ENCODE measurements at places on chromosomes 2 and 18.

DNA sequence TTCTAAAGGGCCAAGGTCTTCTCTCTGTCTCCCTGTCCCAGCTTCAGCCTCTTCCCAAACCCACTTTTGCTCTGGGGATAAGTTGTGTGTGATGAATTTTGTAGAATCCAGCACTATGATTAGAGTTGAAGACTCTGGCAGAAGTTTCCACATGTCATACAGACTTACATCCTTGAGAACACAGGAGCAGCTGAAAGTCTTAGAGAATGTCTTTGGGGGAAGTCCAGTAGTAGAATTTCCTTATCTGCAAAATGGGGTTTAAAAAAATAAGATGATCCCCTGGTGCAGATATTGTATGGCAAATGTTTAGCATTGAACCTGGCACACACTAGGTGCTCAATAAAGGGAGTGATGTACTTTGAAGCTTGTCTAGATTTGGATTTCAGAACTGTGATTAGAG lies 65.2 kb downstream of the TMEM247 start:
- DNase-seq, result no peak

DNA sequence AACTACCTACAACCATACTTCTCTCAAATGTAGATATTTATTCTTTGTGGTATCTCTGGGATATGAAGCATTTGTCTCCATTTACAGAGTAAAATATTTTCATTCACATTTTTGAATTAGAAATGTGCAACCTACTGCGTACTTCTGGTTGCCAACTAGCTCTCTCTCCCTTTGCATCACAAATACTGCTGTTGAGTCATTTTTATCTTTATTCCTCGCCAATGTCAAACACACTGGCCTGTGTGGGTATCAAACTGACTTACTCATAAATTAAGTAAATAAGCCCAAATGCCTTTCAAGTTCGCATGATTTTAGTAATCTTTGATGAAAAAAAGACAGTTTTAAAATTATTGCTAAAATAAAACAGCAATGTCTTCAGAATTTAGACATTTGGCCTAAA lies 67.3 kb downstream of the STAT4 start:
- no peak for DNase-seq

DNA sequence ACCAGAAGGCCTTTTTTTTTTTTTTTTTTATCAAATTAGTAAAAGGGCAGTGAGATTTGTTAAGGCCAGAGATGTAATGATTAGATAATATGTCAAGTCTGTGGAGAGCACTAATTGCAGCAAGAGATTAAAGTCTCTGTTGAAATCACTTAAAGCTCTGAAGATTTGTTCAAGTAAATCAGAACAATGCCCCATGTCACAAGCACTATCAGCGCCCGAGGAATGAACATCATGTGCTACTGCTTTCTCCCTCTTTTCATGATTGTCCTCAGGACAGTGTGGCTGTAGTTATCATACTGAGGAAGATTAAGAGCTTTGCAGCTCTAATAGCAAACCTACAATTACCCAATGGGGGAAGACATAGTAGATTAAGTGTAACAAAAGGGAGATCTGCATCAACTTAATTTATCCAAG lies 71.1 kb downstream of the TDRD15 start:
- DNase-seq, result no peak

DNA sequence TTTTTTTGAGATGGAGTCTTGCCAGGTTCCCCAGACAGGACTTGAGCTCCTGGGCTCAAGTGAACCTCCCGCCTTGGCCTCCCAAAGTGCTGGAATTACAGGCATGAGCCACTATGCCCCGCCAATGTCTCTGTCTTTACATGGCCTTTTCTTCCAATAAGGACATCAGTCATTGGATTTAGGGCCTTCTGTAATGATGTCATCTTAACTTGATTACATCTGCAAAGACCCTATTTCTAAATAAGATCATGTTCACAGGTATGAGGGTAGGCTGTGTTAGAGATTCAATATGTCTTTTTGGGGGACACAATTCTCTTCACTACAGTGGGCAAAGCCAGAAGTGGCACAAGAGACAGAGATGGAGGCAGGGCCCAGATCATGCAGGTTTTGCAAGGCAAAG lies 68.1 kb downstream of the PMAIP1 start:
- no peak for DNase-seq

DNA sequence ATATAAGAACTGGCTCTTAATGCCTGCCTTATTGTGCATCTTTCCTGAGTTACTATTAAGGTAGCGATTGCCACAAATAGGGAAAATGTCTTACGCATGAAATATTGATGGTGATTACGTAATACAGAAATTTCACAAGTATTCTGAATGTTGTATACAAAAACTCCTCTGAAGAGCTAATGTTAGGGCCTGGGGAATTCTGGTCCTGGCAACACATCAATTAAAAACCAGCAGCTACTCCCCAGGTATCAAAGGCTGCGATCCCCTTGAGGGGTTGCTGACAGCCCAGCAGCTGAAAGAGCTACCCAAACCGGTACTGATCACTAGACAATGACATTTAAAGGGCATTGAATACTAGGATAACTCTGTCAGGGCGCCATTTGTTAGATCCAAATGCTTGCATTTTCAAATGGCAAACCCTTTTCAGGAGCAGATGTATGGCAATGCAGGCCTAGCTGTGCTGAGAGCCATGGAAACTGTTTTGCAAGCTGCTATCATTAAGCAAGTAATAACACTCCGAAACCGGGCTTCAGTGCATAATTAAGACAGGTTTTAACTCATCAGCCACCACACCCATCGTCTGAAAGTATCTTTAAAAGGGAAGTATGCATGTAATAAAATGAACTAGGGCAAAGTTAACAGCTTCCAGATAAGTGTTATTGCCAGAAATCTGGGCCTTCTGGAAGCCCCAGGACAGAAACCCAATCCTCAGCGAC lies 78.4 kb downstream of the CLHC1 start:
- DNase-seq, result peak; percentile 21

DNA sequence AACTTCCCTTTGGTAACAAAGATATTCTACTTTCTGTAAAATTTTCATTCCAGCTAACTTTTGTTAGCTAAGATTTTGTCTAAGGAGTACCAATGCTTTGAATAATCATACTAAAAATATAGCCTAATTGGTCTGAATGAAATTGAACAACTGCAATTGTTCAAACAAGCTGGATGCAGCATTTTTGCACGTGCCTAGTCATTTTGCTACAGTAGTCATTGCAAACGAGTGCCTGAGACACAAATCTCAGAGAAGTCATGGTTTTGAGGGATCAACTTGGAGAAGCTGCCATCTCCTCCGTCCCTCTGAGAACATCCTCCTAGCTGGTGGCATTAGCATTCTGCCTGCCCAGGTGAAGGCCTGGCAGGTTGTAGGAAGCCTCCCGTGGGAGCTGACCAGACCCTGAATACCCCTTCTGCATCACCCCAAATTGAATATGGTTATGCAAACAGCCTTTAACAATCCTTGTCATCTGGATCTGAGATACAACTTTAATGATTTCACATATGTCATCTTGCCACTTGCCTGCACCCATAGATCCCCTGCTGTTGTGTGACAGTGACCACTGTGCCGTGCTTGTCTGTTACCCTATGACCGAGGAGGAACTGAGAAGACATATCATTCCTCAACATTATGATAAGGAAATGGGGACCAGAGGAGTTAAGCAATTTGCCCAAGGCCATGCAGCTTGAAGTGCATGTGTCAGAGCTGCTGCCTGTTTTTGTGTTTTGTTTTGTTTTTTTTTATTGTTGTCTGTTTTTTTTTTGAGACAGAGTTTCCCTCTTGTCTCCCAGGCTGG lies 29.1 kb upstream of the MGAT4A start:
- no peak for DNase-seq

DNA sequence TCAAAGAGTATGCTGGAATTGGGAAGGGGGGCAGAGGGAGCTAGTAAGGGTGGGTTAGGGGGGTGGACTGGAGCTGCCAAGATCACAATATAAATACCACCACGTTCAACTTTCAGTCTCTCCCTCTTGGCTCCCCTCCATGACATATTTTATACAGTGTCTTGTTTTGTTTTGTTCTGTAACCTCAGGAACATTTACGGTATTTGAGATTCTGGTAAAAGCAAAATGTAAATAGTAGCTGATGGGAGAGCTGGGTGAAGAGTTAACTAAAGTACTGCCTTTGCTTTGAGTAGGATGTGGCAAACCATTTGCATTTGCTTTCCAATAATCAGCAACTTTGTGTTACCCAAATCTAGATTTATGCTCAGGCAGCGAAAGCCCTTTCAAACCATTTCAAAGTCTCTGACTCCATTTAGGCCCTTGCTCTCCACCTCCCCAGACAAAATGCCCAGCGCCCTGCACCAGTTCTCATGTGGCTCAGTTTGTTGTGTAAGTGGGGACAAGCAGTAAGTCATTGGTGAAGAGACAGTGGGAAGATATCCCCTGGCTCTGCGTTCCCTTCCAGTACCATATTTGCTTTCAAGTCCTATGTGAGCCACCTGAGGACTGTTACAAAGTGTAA lies 17.4 kb downstream of the IRS1 start:
- DNase-seq, result no peak

DNA sequence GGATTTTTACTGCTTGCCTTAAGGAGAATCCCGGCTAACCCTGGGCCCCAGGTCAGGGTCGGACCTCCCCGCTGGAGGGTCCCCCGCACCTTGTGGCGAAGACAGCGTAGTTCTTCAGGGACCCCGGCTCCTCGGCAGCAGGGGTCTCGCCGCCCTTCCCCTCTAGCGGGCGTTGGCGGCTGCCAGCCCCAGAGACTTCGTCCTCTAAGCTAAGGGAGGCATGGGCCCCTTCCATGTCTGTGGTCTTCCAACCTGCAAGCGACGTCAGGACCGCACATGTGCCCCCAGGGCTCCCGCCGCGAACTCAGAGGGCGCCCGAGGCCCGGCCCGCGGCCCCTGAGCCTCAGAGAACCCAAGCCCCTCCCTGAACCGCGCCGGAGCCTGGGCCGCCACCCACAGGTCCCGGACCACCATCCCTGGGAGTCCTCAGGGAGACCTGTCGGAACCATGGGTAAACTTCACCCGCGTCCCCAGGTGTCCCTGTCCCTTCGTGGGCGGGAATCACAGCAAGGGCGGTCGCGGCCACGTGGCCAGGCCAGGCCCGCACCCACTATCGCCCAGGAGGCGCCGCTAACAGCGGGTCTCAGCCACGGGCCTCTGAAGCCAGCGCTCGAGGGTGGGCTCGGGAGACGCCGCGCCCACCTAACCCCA lies 562 bp downstream of the ANKMY1 start:
- no peak for DNase-seq

GRCh38 chr18:55119434-55119833 lies 160.2 kb upstream of the CCDC68 start:
- DNase-seq, result no peak

- DNase-seq, result no peak
Observed at GRCh38 chr2:82234283-82234874, 1929.8 kb upstream of the LRRTM1 start.

- no peak for DNase-seq
Observed at GRCh38 chr2:236936446-236936940, 149.2 kb upstream of the COPS8 start.

DNA sequence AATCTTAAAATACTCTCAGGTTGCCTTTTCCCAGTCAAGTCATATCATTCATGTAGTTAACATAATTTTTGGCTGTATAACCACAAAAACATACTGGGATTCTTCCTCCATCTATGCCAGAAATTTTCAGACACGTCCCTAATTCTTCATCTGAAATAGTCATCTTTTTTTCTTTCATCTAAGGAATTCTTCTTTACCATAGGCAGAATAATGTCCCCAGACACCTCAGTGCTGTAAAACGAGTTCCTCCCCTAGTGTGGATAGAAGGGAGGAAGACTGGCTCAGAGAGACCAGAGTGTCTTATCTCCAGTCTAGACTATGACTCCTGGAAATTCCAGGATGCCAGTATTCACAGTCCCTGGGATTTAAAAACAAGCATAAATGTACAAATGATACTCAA lies 127.8 kb downstream of the MREG start:
- no peak for DNase-seq

DNA sequence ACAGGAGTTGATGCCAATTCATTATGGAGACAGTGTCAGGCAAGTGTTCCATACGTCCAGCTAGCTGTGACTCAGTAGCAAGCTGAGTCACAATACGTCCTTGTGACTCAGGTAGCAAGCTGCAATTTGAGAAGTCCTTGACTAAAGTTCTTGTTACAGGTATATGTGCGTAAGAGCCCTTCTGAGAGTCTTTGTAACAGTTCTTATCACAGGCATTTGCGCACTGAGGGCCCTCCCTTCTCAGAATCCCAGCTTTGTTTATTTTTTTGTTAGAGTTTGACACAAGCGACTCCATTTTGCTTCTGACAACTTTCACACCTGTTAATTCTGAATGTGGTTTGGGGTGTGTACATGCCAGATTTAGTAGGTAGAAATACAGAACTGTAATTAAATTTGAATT lies 20.1 kb upstream of the ACMSD start:
- DNase-seq, result no peak

DNA sequence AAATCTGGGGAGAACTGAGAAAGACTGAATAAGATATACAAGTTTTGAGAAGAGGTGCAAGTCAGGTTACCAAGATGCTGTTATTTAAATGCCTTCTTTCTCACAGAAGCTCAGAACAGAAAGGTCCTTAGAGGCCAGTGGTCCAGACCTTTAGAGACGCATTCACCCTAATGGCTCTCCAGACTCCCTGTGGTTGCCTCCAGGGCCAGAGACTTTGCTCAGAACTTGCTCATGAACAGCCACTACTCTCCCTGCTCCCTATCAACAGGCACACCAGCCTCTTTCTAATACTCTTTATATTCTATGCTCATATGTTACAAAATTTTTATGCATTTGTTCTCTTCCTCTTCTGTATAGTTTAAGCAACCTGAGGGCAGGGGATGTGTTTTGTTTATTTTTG lies 349.0 kb upstream of the TNP1 start:
- DNase-seq, result no peak

DNA sequence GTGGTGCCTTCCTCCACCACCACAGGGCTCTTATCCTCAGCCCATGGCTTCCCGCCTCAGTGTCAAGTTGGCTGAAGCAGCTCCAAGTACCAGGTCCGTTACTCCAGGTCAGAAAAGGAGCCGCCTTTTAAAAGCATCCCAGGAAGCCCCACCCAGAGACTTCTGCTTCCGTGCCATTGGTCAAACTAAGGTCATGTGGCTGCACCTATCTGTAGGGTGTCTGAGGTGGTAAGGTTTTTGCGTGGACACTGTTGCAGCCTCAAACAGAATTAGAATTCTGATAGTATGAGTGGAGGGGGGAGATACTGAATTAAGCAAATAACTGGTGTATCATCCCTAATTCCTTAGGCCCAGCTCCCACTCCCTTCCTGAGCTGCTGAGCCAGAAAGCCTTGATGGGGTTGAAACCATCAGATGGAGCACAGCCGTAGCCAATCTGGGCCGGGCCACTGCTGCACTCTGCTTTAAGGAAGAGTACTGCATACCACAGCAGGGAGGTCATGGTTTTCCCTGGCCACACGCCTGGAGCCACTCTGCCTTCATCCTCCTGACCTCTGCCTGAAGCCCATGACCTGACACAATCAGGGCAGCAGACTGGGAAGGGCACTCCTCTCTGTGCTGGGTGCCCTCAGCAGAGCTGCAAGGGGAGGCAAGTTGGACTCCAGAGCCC lies 8.4 kb downstream of the TMEM247 start:
- no peak for DNase-seq

Data from NCI-H2171 (cell line).